ENCODE measurements at places on chromosomes 2 and 18.
A peak's percentile ranks its signal among the peaks of the same experiment; 100 is the strongest.

DNA sequence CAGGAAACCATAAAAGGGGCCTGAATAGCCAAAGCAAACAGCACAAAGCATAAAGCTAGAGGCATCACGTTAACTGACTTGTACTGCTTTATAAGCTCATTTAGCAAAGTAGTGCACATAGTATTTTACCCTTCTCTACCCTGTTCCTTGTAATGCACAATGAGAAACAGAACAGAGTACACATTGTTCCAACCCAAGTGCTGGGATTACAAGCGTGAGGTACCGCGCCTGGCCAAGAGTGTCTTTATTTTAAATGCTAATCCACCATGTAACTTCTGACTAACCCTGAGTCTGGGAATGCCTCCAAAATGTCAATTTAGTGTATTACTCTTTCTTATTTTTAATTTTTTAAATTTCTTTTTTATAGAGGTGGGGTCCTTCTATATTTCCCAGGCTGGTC is 46.4 kb upstream of the STON1 start:
- no peak for DNase-seq

GRCh38 chr18:24964216-24964615 is 387.8 kb downstream of the ZNF521 start:
- no peak for DNase-seq

- no peak for DNase-seq
Observed at GRCh38 chr2:224976629-224977525, 65.4 kb downstream of the DOCK10 start.

- peak; percentile 29 for DNase-seq
Observed at GRCh38 chr2:12050396-12050795, 304.0 kb downstream of the LPIN1 start.

GRCh38 chr2:55917117-55917516 is 6.5 kb downstream of the EFEMP1 start:
- DNase-seq: no peak

DNA sequence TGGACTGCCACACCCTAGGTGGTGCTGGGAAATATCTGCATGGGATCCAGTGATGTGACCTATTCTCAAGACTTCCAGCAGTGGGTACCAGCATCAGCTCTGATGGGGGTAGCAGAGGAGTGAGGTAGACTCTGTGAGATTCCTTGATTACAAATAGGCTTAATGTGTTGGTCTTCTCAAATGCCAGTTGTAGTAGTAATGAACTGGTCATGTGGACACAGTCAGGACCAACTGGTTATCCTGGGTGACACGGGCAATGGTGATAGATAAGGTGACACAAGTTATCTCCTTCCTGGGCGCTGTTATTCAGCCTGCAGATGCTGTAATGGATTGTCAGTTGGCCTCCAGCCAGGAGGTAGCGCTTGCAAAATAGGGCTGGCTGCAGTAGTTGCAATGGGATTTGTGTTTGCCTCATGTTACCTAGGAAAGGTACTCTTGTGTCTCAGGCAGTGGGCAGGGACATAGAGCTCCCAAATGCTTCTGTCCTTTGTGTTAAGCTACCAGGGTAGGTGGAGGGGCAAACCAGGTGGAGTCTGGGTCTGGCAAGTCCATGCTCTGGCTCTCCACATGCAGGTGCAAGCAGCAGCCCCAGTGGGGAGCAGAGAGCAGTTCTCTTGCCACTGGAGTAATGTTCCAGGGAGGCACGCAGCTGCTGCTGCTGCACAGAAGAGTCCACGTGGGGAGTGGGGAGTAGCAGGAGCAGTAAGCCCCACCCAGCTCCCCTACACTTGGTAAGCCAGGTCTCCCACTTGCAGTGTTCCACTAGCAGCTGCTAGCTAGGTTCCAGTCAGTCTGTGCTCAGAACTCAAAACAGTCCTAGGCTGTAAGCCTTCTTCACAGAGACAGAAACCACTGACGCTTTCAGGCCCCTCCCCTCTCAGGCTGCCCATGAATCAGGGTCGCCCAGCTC is 505.4 kb upstream of the DDX18 start:
- no peak for DNase-seq

- DNase-seq: no peak
Observed at GRCh38 chr2:142290931-142291330, 160.1 kb upstream of the LRP1B start.

GRCh38 chr2:134117676-134118075 is 136.2 kb upstream of the MGAT5 start:
- DNase-seq: peak; percentile 11

- peak; percentile 38 for DNase-seq
Observed at GRCh38 chr2:216370961-216371712, 1.1 kb downstream of the MARCHF4 start.

DNA sequence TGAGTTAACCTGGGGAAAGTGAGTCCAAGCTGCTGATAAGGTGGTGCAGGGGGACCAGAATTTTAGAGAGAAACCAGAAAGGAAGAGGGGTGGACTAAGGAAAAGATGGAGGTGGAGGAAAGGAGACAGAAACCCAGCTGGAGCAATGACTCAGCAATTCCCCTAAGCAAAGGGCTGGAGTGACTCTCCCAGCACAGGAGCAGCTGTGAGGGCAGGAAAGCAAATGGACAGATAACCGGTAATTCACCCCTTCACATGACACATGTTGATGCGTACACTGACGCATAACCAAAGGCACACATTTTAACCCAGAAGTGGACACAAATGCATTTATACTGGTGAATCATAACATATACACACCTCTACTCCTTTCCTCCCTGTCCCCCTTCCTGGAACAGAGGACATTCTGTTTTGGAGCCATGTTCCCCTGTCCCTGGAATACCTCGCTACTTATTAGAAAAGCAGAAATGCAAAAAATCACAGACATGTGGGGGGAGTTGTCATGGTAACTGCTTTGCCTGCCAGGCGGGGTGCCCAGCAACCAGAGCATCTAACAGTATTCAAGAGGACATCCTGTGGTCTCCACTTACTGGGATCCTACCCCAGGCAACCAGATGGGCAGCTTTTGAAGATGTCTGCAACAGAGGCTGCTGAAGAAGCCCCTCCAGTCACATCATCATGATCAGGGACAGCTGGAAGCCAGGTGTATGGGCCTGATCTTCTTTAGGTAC is 4.7 kb downstream of the CDK5R2 start:
- DNase-seq: peak; percentile 96

DNA sequence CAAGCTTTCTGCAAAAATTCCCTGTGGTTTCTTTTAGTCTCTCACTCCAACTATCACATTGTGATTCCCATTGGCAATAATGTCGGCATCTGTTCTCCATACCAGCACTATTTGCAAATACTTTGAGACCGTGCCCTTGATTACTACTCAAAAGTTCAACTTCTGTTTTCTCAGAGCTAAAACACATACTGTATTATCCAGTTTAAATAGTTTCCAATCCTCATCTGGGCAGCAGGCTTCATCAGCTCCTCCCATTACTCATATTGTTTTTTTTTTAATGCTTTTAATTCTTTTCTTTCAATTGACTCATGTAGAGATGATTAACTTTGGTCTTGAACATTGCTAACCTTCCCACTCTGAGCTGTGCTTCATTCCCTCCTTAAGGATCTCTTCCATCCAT is 135.8 kb downstream of the METTL8 start:
- DNase-seq: no peak

DNA sequence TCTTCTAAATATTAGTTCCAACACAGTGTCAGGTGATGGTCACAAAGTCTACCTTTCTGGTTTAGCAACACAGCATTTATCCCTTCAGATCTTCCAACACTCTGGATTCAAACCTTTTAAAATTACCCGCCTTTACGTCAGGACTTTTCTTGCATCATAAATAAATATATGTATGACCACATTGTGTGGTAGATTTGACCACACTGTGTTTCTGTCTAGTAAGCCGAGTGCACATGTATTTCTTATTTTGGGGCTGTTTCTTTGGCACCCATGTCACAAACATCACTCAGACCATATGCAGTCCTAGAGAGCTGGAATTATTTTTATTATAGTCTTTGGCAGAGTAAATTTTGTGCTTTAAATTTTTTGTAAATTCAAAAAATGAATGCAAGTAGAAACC is 172.1 kb downstream of the ANKRD44 start:
- DNase-seq: no peak

- DNase-seq: no peak
Observed at GRCh38 chr18:21230436-21230835, 11.6 kb upstream of the GREB1L start.

DNA sequence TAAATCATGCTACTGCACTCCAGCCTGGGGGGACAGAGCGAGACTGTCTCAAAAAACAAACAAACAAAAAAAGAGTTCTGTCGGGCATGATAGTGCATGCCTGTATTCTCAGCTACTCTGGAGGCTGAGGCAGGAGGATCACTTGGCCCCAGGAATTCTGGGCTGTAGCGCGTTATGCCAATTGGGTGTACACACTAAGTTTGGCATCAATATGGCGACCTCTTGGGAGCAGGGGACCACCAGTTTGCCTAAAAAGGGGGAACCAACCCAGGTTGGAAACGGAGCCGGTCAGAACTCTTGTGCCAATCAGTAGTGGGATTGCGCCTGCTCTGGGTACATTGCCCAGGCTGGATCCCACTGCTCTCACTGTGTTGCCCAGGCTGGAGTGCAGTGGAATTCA is 49.7 kb downstream of the SDC1 start:
- no peak for DNase-seq

GRCh38 chr2:120077896-120078295 is 65.0 kb downstream of the EPB41L5 start:
- DNase-seq: peak; percentile 5

DNA sequence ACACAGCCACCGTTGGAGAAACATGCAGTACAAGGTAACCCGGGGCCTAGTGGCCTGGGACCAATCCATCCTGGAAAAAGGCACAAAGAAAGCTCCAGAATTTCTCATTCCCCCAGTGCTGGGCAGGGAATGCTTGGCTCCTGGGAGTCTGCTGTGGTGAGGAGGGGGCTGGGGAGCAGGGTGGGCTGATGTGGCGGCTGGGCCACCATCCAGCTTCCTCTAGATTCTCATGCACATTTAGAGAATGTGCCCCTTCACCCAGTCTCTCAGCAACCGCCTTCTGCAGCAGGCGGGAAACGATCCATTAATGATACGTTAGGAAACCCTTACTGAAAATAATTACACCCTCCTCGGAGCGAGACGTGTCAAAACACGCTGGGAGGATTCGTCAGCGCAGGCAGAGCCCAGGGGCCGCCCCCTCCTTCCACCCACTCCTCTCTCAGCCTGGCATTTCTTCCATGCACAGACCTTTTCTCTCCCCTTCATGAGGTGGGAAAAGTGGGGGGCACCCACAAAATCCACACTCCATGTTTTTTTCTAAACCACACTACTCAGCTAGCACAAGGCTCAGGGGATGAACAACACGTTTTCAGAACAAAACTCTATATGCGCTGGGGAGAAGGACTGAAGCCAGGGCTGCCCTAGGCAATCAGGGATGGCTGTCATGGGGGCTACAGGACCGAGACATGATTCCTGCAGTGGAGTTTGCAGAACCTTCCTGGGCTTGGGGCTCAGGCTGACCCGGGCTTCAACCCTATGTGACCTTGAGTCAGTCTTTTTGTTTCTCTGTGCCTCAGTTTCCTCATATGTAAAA is 56.1 kb upstream of the SMAD7 start:
- no peak for DNase-seq

DNA sequence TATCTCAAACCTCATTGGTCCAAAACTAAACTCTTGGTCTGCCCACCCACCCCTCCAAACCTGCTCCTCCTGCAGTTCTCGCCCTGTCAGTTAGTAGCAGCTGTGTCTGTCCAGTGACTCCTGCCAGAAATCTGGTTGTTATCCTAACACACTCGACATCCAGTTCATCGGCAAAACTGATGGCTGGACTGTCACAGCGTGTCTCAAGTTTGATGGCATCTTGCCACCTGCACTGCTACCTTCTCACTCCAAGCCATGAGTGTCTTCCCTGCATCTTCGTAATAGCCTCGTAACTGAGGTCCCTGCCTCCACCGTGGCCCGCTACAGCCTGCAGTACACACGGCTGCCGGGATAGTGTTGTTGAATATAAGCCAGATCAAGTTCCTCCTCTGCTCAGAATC is 470.1 kb upstream of the RAB12 start:
- DNase-seq: no peak

- DNase-seq: no peak
Observed at GRCh38 chr2:167484875-167485274, 596.6 kb downstream of the XIRP2 start.

DNA sequence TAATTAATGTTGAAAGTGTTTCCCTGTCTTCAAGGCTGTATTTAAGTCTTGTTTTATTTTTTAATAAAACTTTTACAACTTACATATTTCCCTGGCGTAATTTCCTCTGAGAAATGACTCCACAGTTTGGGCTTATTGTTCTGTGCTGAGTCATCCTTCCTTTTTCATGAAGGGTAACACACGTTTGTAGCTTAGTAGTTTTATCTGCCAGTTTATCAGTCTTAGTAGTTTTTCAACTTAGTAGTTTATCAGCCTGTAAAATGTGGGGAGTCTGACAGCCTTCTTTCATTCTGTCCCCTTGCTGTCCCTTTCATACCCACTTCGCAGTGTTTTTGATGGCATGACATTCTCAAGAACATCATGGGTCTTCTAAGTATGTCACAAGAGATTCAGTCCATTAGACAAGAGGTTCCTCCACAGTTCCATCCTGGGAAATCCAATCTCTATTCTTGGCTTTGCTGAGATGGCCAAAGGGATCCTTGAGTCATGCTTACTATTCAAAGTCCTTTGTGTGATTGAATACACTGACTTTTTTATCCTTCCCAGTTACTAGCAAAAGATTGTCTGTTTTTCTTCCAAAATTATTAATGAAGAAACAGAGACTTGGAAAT is 60.0 kb upstream of the SGPP2 start:
- peak; percentile 63 for DNase-seq

GRCh38 chr2:133452146-133452545 is 116.1 kb downstream of the NCKAP5 start:
- no peak for DNase-seq

DNA sequence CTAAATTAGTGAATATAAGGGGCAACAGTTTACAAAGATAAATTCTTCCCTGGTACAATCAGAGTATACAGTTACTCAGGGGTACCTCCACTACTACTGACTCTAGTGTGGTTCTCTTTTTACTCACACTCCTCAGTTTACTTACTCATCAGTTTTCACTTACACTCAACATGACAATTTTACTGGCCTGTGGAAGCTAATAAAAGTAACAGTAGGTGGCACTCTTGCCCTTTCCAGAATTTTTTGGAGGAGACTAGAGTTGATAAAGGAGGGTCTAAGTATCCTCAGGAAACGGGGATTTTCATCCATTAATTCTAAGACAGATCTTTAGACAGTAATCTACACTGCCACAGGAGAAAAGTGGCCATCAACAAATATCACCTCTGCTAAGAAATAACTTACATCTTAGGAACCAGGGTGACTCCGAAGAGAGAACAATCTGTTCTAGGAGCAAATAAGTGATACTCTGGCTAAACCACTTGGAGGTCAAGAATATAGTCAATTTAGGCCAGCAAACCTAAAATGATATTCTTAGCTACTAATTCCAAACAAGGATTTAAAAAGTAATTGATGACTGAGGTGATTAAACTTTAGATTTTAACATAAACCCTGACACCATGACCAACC is 61.3 kb downstream of the ATL2 start:
- DNase-seq: peak; percentile 50

DNA sequence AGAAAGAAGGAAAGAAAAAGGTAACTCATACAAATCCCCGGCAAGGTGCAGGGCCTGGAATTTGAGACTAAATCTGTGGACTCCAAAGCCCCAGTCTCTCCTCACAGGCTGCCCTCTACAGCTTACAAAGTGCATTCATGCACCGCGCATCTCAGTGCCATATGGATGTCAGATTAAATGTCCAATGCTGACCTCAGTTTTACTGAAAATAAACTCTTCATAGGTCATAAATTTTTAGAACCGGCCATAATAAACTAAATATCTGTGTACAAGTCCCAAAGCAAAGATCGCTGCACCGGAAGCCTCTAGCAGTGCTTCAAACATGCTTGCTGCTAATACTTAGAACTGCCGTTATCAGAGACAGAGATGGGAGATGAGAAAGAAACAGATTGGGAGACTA is 17.7 kb downstream of the ST6GAL2 start:
- no peak for DNase-seq
